ENCODE measurements at places on chromosomes 12 and 14. TPM values are rescaled to one million over a fixed set of nuclear protein-coding genes. Genes with fewer than 3 reads are reported as not detected.

ALG10 gene
- 11.1 TPM for total RNA-seq

RGS6 gene
- 0.75 TPM for total RNA-seq

UNC119B gene
- total RNA-seq: 10.7 TPM

GLS2 gene
- total RNA-seq: 1.6 TPM

POU6F1 gene
- 6.6 TPM for total RNA-seq

FSCB gene
- not detected for total RNA-seq

FKBP4 gene
- 28.1 TPM for total RNA-seq

DNA sequence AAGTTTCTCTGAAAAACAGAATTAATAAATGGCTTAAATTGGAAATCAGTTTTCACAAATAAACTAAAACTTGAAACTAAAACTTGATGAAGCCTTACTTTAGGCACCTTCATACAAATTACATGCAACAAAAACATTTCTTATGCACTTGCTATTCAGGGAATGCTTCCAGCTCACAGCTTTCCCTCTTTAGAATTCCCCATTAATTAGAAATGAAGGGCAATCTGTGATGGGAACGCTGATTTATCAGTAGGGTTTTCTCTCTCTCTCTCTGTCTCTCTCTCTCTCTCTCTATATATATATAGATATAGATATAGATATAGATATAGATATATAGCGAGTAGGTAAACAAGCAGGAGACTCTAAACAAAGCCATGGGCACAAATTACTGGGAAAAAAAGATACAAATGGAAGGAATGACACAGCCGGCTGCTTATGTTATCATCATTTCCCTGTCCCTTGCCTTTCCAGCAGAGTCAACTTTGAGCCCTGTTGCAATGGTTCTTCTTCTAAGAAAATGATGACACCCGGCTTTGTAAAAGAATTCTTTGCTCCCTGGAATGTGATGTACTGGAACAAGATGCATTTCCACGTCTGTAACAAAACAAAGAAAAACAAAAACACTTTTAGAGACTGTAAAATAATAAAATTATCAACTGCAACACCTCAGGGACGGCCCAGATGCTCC, 1121.6 kb upstream of the TMEM132C start:
- DNase-seq: no peak

DNA sequence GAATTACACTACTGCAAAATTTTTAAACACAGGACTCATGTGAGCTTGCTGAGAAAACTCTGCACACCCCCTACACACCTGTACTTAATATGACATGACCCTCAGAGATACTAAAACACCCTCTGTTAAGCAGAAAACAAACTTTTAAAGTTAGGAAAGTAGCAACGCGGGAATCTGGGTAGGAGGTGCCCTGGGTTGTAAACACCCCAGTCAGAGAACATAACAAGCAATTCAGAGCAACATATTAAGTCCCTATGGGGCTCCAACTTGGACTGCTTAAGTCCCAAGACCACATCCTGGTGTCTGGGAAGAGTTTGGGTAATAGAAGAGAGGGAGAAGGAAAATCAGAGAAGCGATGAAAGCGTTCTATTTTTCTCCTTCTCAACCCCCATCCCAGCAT, 1.2 kb downstream of the ATF7 start:
- no peak for DNase-seq

- DNase-seq: no peak
These were observed 189.5 kb downstream of the MED13L start for GRCh38 chr12:116087962-116088361.

- DNase-seq: no peak
These were observed 57.4 kb upstream of the KCNJ8 start for GRCh38 chr12:21831791-21832344.

- no peak for DNase-seq
These were observed 6.3 kb upstream of the RIN3 start for GRCh38 chr14:92507174-92507768.

- no peak for DNase-seq
These were observed 51.4 kb upstream of the TMX1 start for GRCh38 chr14:51188566-51189185.

DNA sequence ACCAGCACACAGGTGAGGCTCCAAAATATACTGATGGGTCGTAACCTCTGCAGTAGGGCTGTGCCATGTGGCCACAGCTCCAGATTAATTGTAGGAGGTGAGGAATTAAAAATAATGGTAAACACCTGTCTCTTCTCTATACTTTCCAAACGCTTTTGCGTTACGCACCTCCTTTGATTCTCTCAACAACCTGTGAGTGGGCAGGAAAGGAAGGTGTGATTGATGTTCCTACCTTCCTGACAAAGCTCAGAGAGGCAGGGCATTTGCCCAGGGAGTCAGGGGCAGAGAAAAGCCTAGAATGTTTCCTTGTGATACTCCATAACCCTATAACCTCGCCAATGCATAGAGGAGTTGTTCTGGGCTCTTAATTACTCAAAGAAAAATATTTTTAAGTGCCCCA, 124.9 kb downstream of the PRMT8 start:
- DNase-seq: no peak

DNA sequence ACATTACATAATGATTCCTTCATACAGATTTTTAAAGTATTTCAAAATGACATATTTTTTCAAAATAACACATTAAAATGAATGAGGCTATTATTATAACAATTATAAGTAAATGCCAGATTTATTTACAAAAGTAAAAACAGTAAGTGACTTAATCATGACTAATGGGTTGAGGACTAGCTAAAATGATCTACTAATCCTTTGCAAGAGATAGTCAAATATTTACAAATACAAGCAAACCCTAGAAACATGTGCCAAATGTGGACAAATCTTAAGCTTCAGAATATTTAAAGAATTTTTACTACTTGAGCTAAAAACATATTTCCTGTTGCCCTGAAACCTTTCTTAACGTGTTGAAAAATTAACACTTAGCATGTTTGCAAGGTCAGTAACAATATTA, 74.8 kb downstream of the KIF21A start:
- DNase-seq: no peak

DNA sequence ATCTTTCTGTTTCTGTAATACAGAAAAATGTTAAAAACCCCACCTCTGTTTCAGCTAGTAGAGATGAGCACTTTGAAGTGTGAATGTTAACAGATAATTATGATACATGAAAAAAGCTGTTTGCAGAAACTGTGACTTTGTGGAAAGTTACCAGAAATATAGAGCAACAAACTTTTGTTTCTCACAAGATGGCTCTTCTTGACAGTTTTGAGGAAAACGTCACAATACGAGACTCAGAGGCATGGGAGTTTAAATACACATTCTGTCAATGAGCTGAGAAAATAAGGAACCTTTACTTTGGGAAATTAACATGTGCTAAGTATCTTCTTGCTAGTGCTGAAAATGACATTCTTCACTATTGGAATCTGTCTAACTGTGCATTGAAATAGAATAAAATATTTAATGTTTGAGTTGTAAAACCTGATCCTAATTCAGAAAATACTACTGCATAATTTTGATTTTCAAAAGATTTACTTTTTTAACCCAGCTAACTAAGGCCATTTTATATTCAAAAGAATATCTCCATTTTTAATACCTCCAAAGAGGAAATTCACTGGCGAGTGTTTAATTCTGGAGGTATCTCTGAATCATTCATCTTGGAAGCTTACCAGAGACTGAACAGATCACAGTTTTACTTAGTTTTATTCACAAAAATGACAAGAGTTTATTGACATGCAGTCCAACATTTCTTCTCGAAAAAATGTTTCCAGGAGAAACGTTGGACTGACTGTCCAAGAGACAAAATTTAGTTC, 308.9 kb upstream of the LRFN5 start:
- no peak for DNase-seq

DNA sequence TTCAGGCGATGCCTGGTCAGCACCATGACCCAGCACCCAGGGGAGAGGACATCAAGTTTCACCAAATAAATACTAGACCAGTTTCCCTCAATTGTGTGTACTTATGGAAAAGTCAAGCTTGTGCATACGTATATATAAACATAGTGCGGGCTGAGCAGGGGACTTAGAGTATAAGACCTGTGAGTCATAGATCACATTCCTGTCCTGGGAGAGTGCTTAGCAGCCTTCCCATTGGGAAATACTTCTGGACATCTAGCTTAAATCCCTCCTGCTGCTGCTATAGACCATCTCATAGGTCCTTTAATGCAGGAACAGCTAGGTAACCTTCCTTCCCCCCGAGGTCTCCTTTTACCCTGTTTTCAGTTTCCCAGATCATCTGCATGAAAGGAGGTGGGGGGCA, 51.9 kb downstream of the PRMT8 start:
- DNase-seq: no peak

GRCh38 chr12:132847363-132848356, 19.0 kb upstream of the GOLGA3 start:
- DNase-seq: no peak

DNA sequence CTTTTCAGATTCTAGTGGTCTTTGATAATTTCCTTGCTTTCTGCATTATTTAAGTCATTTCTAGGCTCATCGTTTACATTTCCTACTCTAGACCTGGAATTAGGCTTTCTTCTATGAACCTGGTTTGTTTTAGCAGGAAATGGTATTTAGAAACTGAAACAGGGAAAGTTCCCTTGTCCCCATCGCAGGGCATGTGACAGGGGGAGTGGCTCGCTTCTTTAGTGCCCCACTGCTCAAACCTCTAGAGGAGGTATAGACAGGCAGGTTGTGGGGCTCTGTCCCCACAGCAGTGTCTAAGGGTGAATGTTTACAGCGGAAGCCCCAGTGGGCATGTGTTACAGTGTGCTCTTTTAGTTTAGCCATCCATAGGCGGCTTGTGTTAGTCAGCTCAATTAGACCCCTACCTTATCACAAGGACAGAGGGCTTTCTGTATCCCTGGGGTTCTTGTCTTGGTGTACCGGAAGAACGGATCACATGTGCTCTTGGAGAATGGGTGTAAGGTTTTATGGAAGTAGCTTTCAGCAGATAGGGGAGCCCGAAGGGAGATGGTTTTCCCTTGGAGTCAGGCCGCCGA, 25.0 kb downstream of the IFT81 start:
- DNase-seq: no peak

DNA sequence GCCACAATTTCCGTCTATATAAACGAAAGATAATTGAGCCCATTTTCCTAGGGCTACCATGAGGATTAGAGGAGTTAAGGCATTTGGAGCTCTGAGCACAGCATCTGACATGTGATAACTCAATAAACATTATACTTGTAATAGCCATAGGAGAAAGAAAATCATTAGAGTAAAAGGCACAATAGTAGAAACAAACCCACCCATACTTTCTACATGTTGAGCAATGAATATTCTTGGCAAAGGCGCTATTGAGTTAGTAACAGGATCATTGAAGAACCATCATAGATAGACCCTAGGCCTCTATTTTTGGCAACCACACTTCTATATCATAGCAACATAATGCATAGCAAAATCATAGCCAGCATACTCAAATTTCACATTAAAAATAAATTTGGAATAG, 664.1 kb downstream of the NOVA1 start:
- DNase-seq: no peak

DNA sequence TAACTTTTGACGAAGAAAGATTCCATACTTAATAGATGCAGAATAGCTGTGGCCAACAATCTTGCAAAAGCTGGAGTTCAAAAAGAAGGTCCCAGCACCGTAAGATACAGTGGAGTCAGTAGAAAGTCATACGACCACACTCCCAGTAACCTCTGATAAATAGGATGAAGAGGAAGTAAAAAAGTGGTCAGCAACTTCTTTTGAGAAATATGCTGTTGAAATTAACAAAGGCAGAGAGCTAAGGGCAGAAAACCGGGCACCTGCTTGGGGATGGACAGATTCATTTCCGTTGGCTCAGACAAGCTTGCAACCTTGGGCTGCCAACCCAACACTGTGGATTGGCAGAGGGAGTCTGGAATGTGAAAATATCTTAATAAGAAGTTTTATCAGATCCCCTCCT, 40.0 kb downstream of the BTG1 start:
- no peak for DNase-seq

GRCh38 chr12:45973526-45973925, 16.8 kb downstream of the SCAF11 start:
- no peak for DNase-seq

- no peak for DNase-seq
These were observed 13.1 kb upstream of the PRKAG1 start for GRCh38 chr12:49031573-49032161.

DNA sequence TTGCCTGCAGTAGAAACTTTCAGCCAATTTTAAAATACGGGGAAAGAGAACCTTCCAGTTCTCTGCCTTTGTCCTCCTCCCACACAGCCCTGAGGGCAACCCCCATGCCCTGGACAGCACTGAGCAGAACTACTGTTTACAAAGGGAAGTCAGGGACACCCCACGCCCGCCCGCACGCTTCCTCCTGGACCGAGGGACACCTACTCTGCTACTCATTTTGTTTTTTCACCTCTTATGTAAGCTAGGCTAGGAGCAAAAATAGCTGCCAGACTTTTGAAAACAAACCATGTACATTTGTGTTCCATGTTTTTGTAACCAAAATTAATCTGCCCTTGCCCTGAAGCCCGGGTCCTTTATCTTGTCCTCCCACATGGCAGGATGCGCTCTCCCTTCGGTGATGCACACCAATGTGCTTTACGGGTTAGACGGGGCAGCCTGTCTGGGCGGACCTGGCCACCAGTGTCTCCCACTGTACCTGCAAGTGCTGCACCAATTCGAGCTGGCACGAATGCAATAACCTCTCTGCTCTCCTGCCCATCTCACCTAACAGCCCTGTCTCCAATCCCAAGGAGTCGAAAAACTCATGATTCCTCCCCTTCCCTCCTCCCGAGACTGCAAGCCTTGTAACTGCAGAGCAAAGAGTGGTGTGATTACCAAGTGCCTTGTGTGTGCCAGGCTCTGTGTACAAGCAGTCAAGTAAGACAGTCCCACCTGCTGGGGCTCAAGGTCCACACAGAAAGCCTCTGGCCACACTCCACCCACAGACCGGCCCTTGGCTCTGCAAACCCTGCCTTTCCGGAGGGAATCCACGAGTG, 85.2 kb downstream of the CCDC88C start:
- DNase-seq: no peak

DNA sequence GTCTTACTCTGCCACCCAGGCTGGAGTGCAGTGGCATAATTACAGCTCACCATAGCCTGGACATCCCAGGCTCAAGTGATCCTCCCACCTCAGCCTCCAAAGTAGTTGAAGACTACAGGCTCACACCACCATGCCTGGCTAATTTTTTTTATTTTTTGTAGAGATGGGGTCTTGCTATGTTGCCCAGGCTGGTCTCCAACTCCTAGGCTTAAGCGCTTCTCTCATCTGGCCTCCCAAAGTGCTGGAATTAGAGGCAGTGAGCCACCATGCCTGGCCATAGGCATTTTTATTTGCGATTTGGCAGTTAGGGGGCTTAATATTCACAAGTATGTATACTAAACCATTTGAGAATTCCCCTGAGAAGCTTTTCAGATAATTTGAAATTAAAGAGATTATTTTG, 19.1 kb downstream of the PNMA1 start:
- DNase-seq: no peak
